Amniotic epithelial cell (primary cell): ENCODE measurements at places on chromosomes 6 and 20.

- DNase-seq = peak; percentile 83
Observed at GRCh38 chr6:34709386-34709785, 12.8 kb upstream of the ILRUN start.

DNA sequence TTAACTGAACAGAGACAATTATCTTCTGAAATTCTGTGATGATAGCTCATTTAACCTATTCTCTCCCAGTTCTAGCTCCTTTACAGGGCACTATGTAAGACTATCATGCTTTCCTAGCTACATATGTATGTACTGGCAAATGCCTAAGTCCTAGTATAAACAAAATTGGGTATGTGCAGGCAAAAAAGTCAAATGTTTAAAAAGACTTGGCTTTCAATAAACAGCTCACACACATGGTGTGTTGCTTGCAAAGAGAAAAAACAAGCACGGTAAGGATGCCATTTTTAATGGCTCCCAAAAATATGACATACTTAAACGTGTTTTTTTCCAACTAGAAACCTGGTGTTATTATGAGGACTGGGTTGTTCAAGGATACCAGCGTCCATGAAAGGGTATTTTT lies 44.8 kb downstream of the TOMM6 start:
- no peak for DNase-seq

DNA sequence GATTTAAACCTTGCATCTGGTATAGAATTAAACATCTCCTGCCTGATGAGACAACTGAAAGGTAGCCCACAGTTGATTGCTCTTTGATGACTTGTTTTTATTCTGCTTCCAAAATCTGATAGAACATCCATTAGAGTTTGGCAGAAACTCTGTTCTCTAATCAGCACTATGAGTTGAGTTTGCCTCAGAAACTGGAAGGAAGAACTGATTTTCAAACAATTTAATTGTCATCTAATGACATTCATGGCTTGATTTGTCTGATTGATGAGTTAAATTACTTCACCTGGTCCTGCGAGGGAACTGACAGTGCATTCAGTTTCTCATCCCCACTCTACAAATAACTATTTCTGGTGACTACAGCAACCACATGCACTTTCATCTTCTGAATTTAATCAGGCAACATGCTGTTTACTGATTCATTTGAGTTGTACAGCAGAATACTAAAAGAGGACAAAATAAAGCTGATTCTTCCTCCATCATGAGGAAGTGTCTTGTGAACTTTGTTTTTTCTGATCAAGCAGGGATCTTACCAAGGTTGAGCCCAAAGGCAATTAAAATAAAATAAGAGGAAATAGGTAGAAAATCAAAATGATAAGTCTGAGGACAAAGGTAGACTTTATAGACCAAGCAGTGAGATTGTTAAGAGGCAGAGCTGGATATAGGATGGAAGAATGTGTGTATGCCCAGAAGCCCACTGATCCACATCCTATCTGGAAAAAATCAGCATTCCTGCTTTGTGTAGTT lies 15.7 kb upstream of the MRAP2 start:
- no peak for DNase-seq

GRCh38 chr6:118890997-118891790 lies 2.8 kb upstream of the ASF1A start:
- no peak for DNase-seq

DNA sequence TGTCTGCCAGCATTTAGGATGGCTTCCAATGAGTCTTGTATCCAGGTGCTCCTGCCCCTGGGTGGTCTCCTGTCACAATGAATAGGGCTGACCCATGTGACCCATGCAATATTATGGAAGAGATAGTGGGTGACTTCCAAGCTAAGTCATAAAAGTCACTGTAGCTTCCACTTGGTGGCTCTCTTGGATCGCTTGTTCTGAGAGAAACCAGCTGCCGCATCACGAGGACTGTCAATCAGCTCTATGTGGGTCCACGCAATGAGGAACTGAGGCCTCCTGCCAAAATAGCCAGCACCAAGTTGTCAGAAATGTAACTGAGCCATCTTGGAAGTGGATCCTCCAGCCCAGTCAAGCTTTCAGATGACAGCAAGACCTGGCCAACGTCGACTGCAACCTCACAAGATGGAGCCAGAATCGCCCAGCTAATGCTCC lies 14.9 kb upstream of the MATN4 start:
- DNase-seq = peak; percentile 46
